CD8-positive, alpha-beta T cell (primary cell): ENCODE measurements at places on chromosomes 12 and 14. TPM values are rescaled to one million over a fixed set of nuclear protein-coding genes. Genes with fewer than 3 reads are reported as not detected.

- no peak for DNase-seq
Observed at GRCh38 chr12:64835901-64836300, 11.5 kb downstream of the TBC1D30 start.

DNA sequence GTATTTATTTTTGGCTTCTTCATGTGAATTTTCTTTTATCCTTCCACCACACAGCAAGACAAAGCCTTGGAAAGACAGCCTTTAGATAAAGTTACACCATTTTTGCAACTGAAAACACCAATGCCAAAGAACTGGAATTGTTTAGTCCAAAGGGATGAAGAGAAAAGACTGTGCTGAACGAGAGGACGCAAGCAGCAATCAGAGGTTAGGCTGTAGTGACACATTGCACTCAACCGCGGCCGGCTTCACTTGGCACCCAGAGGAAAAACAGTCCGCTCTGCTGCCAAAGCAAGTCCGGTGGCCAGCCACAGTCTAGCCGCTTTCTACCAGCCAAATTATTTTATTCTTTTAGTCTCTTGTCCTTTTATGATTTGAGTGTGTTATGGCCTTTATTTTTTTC lies 49.1 kb upstream of the KCNJ8 start:
- DNase-seq: no peak

ATP23 gene
- total RNA-seq: 4.7 TPM

VTI1B gene
- 31.1 TPM for total RNA-seq

DNA sequence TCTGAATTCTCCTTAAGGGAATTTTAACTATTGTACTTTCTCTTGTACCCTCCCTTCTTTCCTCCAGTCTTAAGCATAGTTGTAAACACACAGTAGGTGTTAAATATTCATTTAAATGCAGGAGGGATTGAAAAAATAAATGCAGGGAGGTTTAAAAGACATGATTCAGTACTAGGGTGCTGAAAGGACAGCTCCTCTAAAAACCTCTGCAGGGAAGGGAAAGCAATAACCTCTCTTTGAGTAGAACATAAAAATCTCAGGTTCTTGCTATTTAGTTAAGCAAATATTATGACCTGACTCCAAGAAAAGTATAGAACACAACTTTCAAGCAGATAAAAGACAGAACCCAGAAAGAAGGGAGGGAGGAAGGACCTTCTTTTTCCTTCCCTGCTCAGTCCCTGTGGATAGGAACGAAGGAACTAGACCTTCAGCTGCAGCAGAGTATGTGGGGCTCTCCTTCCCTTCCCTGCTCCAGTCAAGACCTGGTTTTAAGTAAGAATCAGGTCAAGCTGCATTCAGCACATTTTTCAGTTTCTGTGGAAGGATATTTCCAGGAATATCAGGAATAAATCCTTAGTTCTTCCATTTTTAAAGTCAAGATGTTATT lies 4.7 kb downstream of the MAP3K9 start:
- DNase-seq: no peak

CCDC197 gene
- total RNA-seq: not detected

PHC1 gene
- total RNA-seq: 36.3 TPM

GRCh38 chr12:117141097-117141898 lies 42.1 kb upstream of the TESC start:
- no peak for DNase-seq

- no peak for DNase-seq
Observed at GRCh38 chr14:70096866-70097265, 91.9 kb downstream of the SLC8A3 start.

TSHR gene
- not detected for total RNA-seq

KLHDC1 gene
- total RNA-seq: 11.0 TPM

GRCh38 chr12:131860472-131861260 lies 32.5 kb downstream of the MMP17 start:
- no peak for DNase-seq

RFLNA gene
- not detected for total RNA-seq

KRT85 gene
- not detected for total RNA-seq

DNA sequence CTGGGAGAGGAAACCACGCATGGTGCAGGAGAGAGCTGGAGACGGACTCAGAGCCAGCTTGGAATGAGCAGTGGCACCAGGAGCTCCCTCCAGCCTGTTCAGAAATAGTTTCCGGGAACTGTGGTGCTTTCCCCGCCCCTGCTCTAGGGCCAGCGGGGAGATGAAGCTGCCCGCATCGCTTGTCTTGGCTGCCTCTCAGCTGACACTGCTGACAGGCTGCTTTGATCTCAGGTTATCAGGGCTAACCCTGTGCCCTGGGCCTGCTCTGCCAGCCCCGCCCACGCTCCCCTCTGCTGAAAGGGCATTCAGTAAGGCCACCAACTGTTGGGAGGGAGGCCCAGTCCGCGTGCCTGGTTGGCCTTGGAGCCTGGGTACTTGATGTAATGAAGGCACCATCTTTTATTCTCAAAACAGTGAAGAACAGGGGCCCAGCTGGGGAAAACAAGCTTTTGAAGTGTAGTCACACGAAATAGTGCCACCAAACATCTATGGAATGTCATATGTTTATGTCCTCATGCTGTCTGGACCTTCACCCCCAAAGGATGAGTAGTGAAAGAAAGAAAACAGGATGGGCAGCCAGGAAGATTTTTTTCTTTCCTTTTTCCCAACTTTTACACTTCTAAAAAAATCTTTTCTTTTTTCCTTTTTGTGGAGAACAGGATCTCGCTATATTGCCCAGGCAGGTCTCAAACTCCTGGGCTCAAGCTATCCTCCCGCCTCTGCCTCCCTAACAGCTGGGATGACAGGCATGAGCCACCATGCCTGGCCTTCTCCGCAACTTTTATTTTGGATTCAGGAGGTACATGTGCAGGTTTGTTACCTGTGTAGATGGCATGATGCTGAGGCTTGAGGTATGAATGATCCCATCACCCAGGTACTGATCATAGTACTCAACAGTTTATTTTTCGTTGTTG lies 115.9 kb upstream of the TBX3 start:
- DNase-seq: no peak

ATP5F1B gene
- total RNA-seq: 429 TPM

GRCh38 chr12:43208627-43209026 lies 343.4 kb downstream of the ADAMTS20 start:
- no peak for DNase-seq

- no peak for DNase-seq
Observed at GRCh38 chr12:93292731-93293566, 84.8 kb upstream of the NUDT4 start.

- no peak for DNase-seq
Observed at GRCh38 chr12:66190519-66191370, 1.7 kb downstream of the IRAK3 start.

TAS2R46 gene
- 0.71 TPM for total RNA-seq

GRCh38 chr12:19744705-19745218 lies 305.5 kb downstream of the AEBP2 start:
- DNase-seq: no peak

HELB gene
- total RNA-seq: 27.0 TPM

DNA sequence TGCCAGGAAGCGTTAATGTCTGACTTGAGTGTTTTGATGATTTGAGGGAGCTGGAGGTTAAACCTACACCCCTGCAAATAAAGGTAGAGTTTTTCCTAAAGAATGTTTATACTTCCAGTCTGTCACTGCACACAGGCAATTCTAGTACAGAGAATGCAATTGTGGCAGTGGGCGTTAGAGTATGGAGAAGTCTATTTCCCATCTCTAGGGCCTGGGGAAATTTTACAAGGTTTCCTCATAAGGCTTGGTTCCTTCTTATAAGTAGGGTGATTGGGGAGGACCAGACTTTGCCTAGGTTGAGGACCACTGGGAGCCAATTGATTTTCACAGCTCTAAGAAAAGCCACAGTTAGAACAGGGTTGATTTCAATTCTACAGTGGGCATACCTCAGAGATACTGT lies 44.3 kb downstream of the IFNG start:
- DNase-seq: no peak

- no peak for DNase-seq
Observed at GRCh38 chr12:88299567-88300101, 157.5 kb downstream of the TMTC3 start.

GRCh38 chr12:15852383-15852782 lies 29.8 kb upstream of the STRAP start:
- no peak for DNase-seq

- DNase-seq: no peak
Observed at GRCh38 chr12:41067941-41068645, 120.0 kb upstream of the PDZRN4 start.

- no peak for DNase-seq
Observed at GRCh38 chr12:112713471-112713870, 78.1 kb upstream of the RPH3A start.

CD4 gene
- 1.00 TPM for total RNA-seq
